ENCODE measurements at places on chromosomes 16 and 17.
A peak's percentile ranks its signal among the peaks of the same experiment; 100 is the strongest.

DNA sequence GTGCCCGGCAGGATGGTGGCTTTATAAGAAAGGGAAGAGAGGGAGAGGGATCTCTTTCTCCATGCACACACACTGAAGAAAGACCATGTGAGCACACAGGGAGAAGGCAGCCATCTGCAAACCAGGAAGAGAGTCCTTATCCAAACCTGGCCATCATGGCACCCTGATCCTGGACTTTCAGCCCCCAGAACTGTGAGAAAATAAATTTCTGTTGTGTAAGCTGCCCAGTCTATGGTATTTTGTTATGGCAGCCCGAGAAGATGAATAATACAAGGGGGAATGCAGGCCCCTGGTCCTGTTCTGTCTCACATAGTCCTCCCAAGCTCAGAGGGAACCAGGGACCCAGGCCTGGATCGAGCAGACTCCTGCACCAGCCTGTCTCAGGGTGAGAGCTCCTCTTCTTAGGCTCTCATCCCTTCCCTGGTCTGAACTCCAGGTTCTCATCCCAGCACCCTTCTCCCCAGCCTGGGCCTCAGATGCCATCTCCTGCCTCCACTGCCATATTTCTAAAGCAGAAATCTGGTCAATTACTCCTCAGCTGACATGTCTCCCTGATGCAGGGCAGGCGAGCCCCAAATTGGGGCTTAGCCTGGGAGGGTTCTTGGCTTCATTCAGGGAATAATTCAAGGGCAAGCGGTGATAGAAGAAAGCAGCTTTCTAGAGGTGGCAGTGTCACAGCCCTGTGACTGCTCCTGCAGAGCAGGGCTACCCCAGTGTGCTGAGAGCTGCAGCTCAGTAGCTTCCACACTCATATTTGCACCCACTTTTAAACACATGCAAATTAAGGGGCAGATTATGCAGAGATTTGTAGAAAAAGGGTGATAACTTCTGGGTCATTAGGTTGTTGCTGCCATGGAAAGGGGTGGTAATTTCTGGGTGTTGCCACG, 28.8 kb downstream of the IGFBP4 start:
- DNase-seq: no peak

DNA sequence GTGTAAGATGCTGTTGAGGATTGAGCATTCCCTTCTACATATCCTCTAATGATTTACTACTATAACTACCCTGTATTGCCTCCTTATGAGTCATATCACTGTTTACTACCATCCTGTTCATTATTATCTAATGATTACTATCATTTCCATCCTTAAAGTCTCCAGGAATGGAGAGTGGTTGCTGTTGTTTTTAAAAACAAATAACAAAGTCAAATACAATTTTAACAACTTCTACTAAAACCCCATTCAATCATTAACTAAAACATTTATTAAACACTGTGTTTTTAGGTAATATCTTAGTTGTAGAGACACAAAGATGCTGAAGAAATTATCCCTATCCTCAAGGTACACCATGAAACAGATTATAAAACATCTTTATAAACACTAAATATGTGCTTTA, 126.9 kb downstream of the BRIP1 start:
- no peak for DNase-seq

GRCh38 chr17:17052462-17053221, 10.4 kb downstream of the MPRIP start:
- DNase-seq: no peak

DNA sequence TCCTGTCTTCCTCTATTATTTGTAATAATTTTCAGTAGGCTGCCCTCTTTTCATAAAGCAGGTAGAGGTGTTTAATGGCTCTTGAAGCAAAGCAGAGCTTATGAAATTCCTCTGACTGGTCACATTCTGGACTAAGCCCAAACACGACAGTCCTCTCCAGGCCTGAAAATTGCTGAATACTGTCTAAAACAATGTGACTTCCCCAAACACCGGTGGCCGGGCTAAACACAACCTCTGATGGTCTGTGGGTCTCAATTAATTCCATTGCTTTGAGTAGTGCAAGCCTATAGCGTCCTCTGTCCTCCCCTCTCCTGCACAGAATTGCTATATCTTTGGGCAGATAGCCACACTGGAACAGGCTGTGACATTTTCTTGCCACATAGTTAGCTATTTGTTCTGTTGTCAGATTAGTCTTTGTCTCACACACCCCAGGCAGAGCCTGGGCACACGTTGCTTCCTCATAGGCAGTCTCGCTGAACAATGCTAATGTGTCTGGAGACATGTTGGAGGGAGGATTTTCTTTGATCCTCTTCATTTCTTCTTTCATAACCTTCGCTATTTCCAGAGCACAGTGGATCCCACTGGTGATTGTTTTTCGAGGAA, 10.8 kb upstream of the SLFN12L start:
- no peak for DNase-seq

GRCh38 chr17:46109603-46110189, 83.5 kb downstream of the KANSL1 start:
- no peak for DNase-seq

DNA sequence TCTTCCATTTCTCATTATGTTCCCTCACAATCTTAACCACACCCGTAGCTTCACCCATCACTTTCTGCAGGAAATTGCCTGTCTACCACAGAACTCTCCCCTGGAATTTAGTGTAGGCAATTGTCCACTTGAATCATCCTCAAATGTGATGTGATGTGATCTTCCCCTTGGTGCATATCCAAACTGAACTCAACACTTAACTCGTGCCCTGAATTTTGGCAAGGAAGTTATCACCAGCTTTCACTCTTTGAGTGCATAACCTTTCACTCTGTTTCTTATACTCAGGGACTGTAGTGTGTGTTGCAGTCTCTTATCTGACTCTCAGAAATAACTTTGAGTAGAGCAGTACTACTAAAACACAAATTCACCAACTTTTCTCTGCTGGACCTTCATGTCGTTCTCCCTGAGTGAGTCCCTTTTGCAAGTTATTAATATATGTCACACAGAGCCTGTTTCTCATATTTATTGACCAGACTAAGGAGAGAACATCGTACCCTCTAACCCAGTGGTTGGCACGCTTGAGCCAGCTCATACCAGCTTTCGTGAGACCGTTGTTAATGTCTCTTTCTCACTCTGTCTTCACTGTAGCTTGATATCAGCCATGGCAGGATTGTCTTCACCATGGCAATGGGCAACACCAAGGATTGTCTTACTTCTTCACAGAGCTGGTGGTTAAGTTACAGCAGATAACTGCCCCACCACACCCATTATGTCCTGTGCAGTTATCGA, 558.9 kb upstream of the HSBP1 start:
- DNase-seq: no peak

DNA sequence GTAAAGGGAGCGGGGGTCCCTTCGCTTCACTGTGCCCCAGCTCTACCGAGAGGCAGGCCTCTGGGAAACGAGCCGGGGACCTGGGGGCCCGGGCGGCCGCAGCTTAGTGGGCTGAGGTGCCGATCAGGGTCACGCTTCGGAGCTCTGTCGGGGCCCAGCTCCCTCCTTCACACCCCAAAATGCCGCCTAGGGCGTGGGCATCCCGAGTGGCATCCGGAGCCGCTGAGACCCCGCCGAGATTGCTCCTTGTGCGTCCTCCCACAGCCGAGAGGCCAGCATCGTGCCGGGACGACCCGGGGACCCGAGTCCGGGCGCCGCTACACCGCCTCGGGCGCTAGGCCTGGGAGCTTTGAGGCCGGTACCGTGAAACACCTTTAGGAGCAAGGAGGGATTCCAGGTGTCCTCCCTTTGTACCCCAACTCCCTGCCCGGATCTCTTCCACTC, 1.3 kb downstream of the SALL1 start:
- no peak for DNase-seq

GRCh38 chr16:53083119-53083518, 28.3 kb downstream of the CHD9 start:
- DNase-seq: no peak

DNA sequence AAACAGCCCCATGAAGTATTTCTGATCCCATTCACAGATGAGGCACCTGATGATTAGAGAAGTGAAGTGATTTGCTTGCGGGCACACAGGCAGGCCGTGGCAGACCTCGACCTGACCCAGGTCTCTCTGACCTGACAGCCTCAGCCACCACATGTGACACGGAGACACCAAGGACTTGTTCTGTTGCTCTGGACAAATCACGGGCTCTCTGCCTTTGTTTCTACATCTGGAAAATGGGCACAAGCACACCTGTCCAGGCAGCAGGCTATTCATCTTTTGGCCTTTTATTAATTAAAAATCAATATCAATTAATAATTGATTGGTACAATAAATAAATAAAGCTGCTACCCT, 3.4 kb downstream of the MAP3K14 start:
- DNase-seq: no peak

DNA sequence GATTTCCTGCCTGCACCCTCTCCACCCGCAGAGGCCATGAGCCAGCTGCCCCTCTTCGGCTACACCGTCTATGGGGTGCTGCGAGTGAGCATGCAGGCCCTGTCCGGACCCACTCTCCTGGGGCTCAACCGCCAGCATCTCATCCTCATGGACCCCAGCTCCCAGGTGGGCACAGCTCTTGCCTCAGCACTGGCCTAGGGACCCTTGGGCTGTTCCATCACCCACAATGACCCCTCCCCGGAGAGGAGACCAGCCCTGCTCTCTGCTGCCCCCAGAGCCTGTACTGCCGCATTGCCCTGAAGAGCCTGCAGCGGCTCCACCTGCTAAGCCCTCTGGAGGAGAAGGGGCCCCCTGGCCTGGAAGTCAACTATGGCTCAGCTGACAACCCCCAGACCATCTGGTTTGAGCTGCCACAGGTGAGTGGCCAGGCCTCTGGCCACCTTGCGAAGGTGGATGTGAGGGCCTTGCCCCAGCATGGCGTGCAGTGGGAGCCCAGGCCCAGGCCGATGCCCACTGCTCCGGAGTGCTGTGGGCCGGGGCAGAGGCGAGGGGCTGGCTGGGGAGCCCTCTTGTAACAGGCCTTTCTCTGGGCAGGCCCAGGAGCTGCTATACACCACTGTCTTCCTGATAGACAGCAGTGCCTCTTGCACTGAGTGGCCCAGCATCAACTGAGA, 7.3 kb upstream of the SMIM5 start:
- peak; percentile 91 for DNase-seq

DNA sequence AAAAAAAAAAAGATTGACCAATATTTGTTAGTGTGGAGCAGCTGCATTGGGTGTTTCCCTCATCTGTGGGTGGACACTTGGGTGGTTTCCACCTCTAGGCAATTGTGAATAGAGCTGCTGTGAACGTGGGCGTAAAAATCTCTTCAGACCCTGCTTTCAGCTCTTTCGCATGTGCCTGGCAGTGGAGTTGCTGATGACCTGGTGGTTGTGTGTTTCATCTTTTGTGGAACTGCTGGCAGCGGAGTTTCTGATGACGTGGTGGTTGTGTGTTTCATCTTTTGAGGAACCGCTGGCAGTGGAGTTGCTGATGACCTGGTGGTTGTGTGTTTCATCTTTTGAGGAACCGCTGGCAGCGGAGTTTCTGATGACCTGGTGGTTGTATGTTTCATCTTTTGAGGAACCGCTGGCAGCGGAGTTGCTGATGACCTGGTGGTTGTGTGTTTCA, 21.4 kb downstream of the ZC3H18 start:
- DNase-seq: no peak

DNA sequence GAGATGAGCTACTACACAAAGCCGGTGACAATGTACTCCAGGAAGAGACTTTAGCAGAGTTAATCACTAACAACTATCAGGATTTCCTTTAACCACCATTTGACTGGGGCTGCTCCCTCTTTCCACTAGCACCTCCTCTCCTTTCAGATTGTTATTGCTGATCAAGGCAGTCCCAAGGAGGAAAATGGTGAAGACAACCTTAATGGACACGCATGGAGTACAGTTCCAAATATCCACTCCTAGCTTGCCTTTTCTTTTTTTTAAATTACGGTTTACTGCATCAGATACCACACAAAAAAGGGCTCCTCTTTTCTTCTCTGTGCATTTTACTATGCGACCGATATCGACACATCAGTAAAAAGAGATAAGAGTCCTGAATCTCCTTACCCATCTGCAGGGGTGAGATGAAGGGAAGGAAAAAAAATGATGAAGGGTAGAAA, 30.9 kb downstream of the FAM222B start:
- DNase-seq: peak; percentile 34

GRCh38 chr17:62675260-62675659, 47.8 kb downstream of the MRC2 start:
- no peak for DNase-seq

GRCh38 chr17:57288773-57289121, 32.4 kb downstream of the MSI2 start:
- no peak for DNase-seq

DNA sequence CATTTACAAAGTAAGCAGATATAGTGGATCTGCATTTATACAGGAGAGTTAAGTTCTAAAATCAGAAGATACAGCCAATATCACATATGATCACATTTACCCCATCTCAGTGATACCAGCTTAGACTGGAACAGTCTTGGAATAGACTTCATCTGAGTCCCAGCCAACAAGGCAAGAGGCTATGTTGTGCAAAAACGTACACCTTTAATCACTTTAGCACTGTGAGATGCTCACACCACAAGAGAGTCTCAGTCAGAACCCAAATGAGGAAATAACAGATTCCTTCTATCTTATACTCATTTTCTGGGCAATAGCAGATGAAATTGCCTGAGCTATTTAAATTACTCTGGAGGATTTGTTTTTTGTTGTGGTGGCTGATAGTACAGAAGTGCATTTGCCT, 145.6 kb downstream of the ANKFN1 start:
- no peak for DNase-seq

GRCh38 chr17:45784293-45784740, at the start of gene CRHR1:
TSS of gene CRHR1 (plus strand) at chr17:45784320. CDS start at chr17:45784545, 225 bp downstream.
- DNase-seq: peak; percentile 44

DNA sequence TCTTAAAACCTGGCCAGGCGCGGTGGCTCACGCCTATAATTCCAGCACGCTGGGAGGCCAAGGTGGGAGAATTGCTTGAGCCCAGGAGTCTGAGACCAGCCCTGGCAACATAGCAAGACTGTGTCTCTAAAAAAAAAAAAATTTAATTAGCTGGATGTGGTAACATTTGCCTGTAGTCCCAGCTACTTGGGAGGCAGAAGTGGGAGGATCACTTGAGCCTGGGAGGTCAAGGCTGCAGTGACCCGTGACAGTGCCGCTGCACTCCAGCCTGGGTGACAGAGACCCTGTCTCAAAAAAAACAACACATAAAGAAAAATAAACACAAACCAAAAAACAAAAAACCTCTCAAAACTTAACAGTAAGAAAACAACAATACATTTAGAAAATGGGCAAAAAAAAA, 106.3 kb downstream of the SMG6 start:
- no peak for DNase-seq

- DNase-seq: no peak
These were observed 5.8 kb downstream of the CHTF18 start for GRCh38 chr16:794091-794822.

- DNase-seq: no peak
These were observed 31.5 kb upstream of the CDH5 start for GRCh38 chr16:66334853-66335574.

- no peak for DNase-seq
These were observed 8.4 kb downstream of the TPPP3 start for GRCh38 chr16:67384778-67385510.

Measured in iPS-NIHi11 (cell line).